ENCODE measurements at places on chromosomes 3 and 15.

GRCh38 chr3:122937745-122938144 lies 89.8 kb downstream of the SEMA5B start:
- DNase-seq = peak; percentile 33

- DNase-seq = no peak
These were observed 191.4 kb upstream of the LRIG1 start for GRCh38 chr3:66692042-66692765.

DNA sequence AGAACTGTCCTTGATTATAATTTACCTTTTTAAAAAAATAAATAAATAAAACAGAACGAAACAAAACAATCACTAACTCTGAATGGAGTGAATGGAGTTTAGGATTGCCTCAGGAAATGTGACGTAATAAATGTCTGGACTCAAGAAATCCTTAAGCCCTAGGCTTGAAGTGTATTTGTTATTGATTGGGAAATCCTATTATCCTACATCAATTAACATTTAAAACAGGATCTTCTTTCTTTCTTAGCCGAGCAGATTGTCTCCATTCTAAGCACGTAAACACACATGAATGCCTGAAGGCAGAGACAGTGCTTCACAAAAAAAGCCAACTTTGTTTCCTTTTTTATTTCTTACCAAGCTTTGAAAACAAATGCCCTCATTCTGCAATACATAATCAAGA lies 33.4 kb downstream of the KAT2B start:
- no peak for DNase-seq

GRCh38 chr3:151751161-151751560 lies 17.4 kb downstream of the AADACL2 start:
- peak; percentile 15 for DNase-seq

GRCh38 chr15:28901987-28902745 lies 16.4 kb downstream of the APBA2 start:
- no peak for DNase-seq

DNA sequence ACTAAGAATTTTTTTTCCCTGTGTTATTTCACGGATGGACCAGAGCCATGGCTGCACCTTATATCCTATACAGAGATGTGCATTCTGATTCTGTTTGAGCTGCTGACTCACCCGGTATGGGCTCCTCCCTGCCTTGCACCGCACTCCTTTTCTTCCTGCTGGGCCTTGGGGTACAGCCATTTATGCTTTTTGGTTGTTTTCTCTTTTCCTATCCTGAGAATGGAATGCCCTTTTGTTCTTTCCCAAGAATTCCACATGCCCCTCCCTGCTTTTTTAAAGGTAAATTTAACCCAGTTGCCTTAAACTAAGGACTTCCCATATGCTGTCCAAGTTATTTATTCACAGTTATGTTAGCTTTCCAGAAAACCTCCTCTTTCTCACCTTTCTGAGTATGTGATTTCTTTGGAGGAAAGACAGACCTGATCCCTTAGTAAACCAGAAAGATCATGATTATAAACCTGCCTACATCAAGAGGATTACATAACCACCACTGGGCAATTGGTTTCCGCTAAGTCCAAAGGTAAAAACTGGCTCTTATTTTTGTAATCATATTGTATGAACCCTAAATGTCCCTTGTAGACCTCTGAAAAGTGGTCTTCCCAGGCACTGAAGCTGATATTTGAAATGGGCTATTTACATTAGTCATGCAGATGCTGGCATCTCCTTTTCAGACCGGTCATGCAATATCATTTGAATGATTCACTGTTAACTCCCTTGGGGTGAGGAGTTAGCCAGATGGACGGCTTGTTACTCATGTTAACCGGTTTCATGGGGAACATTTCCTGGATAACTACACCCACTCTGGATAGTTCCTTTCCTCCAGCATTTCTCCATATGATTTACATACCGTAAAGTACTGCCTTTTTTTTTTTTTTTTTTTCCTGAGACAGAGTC lies 45.5 kb downstream of the TMOD3 start:
- DNase-seq = peak; percentile 68

DNA sequence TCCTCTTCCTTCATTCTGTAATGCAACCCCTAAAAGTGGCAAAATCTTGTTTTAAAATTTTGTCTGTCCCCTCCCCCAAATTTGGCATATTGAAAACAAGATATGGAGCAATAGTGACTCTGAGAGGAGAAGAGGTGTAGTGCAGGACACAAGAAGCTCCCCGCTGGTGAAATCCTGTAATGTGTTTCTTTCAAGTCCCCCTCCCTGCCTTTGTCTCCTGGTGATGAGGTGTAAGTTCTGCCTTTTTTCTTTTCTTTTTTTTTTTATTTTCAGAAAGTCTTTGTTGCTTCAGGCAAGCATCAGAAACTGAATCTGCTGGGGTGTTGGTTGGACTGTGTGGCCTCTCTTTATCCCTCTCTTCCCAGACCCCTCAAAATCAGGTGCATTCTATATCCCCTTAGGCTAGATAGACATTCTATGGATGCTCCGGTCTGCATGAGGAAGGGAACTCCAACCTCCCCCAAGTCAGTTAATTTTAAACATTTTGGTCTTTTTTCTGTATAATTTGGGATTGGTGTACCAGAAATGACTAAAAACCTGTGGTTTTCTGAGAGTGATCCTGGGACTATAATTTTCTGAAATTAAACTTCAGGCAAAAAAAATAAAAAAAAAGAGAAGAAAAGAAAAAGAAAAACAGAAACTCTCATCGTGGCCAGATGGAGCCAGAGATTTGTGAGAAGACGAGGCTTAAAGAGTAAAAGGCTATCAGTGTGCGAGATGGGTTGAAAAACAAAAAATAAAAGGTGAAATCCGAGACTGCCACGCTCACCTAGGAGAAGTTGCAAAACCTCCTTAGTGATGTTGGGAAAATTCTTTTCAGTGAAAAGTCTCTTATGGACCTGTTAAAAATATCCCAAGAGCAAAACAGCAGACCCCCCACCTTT lies 21.4 kb downstream of the ACKR2 start:
- DNase-seq = peak; percentile 27

- no peak for DNase-seq
These were observed 701.2 kb downstream of the NLGN1 start for GRCh38 chr3:174098746-174099145.

DNA sequence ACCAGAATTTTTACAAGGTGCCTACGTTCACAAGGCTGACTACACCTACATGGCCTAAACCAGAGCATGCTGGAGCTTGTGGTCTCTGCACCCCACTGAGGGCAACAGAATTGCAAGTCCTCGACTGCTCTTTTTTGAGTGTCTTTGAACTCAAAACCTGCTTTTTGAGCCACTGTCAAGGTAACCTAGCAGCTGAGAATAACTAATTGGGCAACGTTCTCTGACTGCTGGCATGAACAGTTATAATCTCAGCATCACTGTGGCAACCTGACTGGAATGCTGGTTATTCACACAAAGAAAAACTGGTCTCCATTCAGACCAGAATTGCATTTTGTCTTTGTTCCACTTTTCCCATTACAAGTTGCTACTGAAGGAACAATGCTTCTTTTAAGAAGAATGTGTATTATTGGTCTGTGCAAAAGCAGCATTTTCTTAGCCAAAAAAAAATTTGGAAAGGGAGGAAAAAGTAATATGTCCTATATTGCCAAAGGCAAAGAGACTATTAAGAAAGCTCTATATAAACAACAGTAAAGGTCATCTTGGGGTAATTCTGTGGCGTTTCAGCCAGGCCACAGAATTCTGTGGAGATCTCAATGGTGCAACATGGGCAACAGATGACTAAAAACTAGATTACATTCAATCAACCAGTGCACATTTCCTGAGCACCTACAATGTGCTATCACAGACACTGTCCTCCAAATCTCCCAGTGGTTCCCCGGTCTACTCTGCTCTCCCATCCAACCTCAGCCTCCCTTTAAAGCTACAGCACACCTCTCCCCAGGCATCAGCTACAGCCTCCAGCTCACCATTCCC lies 76.8 kb downstream of the TNIK start:
- DNase-seq = no peak

GRCh38 chr3:194588741-194589140 lies 44.5 kb downstream of the TMEM44 start:
- DNase-seq = no peak

GRCh38 chr3:34155108-34155507 lies 356.7 kb downstream of the PDCD6IP start:
- DNase-seq = no peak

- DNase-seq = no peak
These were observed 396.1 kb downstream of the UNC13C start for GRCh38 chr15:54374184-54374952.

GRCh38 chr3:18724456-18724855 lies 299.3 kb upstream of the SATB1 start:
- no peak for DNase-seq

GRCh38 chr3:20700714-20701113 lies 514.7 kb upstream of the SGO1 start:
- DNase-seq = no peak

- DNase-seq = no peak
These were observed 10.6 kb downstream of the ALDH1A3 start for GRCh38 chr15:100890051-100890720.

- DNase-seq = no peak
These were observed 161.3 kb downstream of the FBLN2 start for GRCh38 chr3:13710251-13710650.

DNA sequence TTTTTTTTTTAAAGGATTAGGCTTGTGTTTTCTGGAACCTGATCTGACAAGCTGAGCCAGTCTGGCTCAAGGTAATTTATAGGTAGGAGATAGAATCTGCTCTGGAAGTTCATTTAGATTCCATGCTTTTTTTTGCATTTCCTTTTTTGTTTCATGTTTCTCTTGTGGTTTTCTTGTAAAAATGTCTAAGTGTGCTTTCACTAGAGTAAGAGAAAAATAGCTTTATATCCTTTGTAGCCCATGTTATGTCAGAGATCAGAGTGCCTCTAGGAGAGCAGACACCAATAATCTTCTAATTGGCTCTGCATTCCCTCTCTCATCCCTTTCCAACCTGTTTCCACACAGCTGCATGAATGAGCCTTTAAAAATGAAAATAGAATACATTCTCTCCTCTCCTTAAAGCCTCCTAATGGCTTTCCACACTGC lies 389.8 kb upstream of the KCNMB2 start:
- no peak for DNase-seq

- no peak for DNase-seq
These were observed 31.0 kb downstream of the SLC6A20 start for GRCh38 chr3:45765266-45765851.

GRCh38 chr3:188156056-188156455 lies 2.1 kb downstream of the LPP start:
- no peak for DNase-seq

- DNase-seq = peak; percentile 86
These were observed 4.7 kb downstream of the EIF1B start for GRCh38 chr3:40313975-40314860.

DNA sequence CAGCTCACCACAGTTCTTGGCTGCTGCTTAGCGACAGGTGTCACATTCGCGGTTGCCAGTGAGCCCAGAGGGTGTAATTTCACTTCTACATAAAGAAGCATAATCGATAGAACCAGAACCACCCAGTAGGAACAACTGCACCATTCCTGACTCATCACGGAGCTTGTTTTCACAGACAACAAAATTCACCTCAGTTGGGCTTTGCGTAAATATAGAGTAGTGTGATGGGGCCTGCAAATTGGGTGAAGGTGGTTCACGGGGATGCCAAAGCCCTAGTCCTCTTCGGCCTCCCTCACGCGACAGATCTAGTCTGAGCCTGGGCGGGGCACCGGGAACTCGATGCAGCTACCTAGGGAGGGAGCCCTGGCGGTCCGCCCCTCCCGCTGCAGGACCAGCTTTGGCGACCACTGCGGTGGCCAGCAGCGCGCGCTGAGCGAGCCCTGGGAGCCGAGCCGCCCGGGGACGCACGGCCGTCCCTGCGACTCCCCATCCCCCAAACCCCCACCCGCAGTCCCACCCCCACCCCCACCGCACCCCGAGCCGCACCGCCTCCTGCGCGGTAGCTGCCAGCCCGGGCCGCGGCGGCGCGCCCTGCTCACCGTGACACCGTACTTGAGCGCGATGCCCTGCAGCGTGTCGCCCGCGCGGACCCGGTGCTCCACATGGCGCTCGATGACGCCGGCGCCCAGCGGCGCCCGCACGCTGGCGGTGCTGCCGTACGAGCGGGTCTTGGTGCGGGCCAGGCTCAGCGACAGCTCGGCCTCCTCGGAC lies 519 bp downstream of the LYSMD2 start:
- DNase-seq = no peak

GRCh38 chr3:40382617-40382979 lies 4.4 kb upstream of the ENTPD3 start:
- DNase-seq = no peak

GRCh38 chr3:181712553-181713279 lies 991 bp downstream of the SOX2 start:
- DNase-seq = no peak

- DNase-seq = peak; percentile 79
These were observed at the start of gene ACP3 for GRCh38 chr3:132317229-132317948. Gene ACP3 (plus strand): TSS chr3:132317407. CDS start chr3:132317457, 50 bp downstream.

DNA sequence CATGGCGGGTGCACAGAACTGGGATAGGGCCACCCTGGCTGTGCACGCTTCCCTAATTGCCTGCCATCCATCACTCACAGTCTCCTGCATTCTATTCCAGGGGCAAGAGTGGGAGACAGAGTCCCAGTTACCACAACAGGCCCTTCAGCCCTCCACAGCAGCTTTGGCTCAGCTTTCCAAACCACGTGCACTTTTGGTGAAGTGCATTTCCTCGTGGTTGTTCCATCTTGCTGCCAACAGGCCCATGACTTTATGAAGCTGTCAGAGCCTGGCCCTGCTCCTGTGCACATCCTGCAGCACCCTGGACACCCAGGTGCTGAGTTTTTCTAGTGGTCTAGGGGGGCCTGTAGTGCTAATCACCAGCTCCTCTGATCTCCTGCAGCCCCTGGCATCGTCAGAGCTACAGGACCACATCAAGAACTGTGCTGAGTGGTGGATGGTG lies 110.2 kb downstream of the ADCY5 start:
- no peak for DNase-seq

DNA sequence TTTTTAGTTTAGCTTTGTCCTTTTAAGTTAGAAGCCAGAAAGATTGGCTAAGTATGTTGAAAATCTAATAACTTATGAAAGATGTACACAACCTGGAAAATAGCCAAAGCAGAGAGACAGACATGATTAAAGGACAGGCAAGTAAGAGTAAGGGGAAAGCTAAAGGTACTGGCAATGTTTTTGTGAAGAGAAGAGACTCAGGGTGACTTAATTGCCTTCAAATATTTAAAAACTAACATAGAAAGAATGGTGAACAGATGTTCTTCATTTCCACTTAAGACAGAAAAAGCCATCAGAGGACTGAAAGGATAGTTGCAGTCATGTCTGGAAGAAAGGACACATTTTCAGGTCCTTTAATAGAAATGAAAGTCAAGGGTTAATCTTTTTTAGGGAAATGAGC lies 68.8 kb downstream of the ZNF385D start:
- no peak for DNase-seq
